ENCODE measurements at places on chromosomes 6 and 20.

DNA sequence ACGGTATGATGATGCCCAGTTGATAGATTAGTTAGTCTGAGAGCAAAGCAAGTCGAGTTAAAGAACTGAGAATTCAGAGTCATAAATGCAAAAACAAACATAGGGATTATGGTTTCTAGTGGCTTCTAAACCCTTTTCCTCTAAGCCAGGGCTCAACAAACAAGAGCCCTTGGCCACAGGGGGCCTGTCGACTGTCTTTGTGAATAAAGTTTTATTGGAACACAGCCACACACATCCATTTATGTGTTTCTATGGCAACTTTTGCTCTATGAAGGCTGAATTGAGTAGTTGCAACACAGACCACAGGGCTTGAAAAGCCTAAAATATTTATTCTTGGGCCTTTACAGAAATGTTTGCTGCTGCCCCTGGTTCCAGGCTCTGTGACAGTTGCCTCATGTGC, 76.2 kb downstream of the SLC24A3 start:
- no peak for DNase-seq

- DNase-seq = no peak
These were observed 291.5 kb upstream of the SULF2 start for GRCh38 chr20:48076747-48077146.

- DNase-seq = no peak
These were observed 103.5 kb upstream of the HS3ST5 start for GRCh38 chr6:114446342-114446741.

- no peak for DNase-seq
These were observed 3.1 kb downstream of the MYL9 start for GRCh38 chr20:36544134-36545018.

GRCh38 chr6:6711832-6712448, 123.4 kb downstream of the LY86 start:
- DNase-seq = peak; percentile 66

DNA sequence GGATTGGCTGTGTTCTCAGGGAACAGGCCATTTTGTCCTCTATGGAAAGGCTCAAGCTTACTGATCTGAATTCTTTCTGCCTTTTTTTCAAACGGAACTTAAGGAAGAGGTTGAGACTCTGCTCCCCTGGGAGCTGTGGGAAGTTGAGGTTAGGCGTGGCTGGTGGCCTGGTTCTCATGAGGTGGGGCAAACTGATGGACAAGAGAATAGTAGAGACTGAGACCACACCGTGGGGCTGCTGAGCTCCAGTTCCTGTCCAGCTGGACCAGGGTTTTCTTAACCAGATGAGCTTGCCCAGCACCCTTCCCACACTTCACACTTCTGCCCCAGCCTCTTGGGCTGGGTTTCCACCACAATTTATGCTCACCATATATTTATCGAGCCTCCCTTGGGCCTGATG, 6.1 kb downstream of the AP5S1 start:
- DNase-seq = no peak

GRCh38 chr6:126094411-126094810, 108.1 kb downstream of the TRMT11 start:
- peak; percentile 4 for DNase-seq

DNA sequence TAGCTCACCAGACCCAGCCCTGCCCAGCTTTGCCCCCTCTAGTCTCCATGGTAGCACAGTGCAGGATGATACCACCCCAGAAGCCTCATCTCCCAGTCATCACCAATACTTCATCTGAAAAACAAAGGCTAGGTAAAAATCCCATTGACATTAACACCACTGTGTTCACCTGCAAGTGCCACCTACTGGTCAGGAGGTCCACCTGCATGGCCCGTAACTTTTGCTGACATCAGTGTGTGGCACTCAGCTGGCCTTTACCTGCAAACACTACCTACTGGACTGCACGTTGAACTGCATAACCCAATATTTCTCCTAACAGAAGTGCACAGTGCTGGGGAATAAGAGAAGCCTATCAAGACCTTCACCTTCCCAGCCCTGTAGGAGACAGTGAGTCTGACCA, 234.7 kb upstream of the ADGRB3 start:
- no peak for DNase-seq

- DNase-seq = no peak
These were observed 92.3 kb downstream of the RFPL4B start for GRCh38 chr6:112439432-112439831.

GRCh38 chr20:45722047-45722446, at the start of gene SPINT4:
Gene SPINT4 (plus strand): TSS chr20:45722347. CDS start chr20:45722368, 21 bp downstream.
- no peak for DNase-seq

GRCh38 chr20:63090682-63091571, 84.2 kb upstream of the BHLHE23 start:
- DNase-seq = no peak

GRCh38 chr6:26126394-26127235, 39.4 kb downstream of the HFE start:
- no peak for DNase-seq

- DNase-seq = no peak
These were observed 36.1 kb downstream of the KIF16B start for GRCh38 chr20:16537025-16537665.

- no peak for DNase-seq
These were observed 4.5 kb downstream of the ZDHHC14 start for GRCh38 chr6:157385482-157385881.

- DNase-seq = no peak
These were observed 34.3 kb downstream of the PRSS35 start for GRCh38 chr6:83546636-83547035.

- DNase-seq = no peak
These were observed 155.0 kb downstream of the GJA10 start for GRCh38 chr6:90049295-90049694.

- no peak for DNase-seq
These were observed 89.5 kb downstream of the TIAM2 start for GRCh38 chr6:155084431-155085123.
